ENCODE measurements at places on chromosomes 5 and 9.

GRCh38 chr5:96837303-96837702, 29.6 kb upstream of the ERAP1 start:
- DNase-seq, result no peak

- DNase-seq, result no peak
These were observed 30.5 kb downstream of the GRIA1 start for GRCh38 chr5:153520952-153521351.

- no peak for DNase-seq
These were observed 77.0 kb upstream of the ADAMTS19 start for GRCh38 chr5:129382921-129383672.

GRCh38 chr9:128121924-128122808, 5.4 kb downstream of the PTGES2 start:
- DNase-seq, result peak; percentile 12

DNA sequence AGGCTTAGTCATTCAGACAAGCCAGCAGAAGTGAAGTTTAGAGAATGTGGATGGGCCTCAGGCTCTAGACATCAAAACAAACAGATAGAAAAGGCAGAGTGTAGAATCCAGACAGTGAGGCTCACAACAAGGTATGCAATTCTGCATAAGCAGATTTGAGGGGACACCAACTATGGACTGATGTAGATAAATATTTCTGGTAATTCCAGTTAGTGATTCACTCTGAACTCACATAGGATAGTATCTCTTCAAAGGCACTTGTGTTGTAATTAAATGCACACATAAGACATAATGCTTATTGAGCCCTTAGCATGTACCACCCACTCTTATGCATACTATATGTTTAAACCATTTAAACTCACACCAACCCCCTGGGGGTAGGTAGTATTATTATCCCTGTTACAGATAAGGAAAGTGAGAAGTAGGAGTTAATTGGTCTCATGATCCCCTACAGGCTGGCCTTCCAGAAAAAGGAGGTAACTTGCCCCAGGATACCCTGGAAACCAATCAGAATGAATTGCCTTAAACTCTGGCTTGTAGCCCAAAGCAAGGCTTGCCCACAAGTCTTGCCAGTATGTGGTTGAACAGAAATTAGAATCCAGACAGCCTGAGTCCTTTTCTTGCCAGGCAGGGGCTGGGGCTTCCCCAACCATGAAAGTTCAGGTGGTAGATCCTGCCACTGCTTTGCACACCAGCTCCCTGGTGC, 39.5 kb upstream of the HSPB3 start:
- no peak for DNase-seq

DNA sequence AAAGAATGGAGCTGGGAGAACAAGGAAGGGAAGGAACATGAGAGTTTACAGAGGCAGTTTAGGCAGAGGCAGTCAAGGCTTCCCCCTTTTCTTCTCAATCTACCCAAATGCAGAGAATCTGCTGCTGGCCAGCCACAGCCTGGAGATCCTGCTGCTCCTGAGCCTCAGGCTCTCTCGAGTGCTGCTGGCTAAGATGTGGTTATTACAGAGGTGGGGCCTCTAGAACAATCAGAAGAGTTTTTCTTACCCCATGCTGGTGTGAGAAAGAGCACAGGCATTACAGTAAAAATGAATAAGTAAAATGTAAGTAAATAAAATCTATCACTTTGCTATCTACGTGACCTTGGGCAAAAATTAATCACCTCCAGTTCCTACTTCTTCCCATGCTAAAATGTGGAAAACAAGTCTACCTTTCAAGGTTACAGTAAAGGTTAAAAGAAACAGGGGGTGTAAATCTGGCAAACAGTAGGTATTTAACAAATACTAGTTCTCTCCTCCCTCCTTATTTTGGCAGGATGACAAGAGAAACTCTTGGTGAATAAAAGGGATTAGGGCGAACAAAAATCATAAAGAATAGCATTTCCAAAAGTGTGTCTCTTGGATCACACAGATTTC, 31.1 kb downstream of the FBXW11 start:
- DNase-seq, result no peak

GRCh38 chr5:169280286-169280685, 20.7 kb downstream of the SLIT3 start:
- DNase-seq, result peak; percentile 33

GRCh38 chr9:123420592-123421111, 64.7 kb downstream of the CRB2 start:
- DNase-seq, result no peak

All from right cardiac atrium (tissue), 5 donors.